ENCODE measurements at places on chromosomes 13 and 19.

- no peak for DNase-seq
Measured at GRCh38 chr13:104980586-104980985, 1554.9 kb downstream of the EFNB2 start.

- no peak for DNase-seq
Measured at GRCh38 chr13:110915874-110916206, 971 bp upstream of the ANKRD10 start.

DNA sequence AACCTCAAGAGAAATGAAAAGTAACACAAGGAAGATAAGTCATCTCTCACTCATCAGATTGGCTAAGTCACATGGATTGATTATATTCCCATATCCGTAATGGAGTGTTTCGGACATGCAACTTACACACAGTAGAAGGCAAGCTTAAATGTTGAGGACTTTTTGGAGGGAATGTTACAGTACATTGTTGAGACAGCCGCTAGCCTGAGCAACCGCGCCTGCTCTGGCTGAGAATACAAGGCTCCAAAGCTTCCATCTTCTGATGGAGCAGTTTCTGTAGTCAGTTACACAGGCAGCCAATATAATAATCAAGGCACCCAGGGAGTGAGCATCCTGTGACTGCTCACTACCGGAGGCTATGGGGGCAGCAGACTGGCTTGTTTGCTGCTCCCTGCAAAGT is 1.0 kb upstream of the CRYL1 start:
- no peak for DNase-seq

- DNase-seq = no peak
Measured at GRCh38 chr19:52987221-52987620, 24.5 kb upstream of the ZNF816 start.

GRCh38 chr13:28475916-28476725 is 18.8 kb downstream of the FLT1 start:
- no peak for DNase-seq

DNA sequence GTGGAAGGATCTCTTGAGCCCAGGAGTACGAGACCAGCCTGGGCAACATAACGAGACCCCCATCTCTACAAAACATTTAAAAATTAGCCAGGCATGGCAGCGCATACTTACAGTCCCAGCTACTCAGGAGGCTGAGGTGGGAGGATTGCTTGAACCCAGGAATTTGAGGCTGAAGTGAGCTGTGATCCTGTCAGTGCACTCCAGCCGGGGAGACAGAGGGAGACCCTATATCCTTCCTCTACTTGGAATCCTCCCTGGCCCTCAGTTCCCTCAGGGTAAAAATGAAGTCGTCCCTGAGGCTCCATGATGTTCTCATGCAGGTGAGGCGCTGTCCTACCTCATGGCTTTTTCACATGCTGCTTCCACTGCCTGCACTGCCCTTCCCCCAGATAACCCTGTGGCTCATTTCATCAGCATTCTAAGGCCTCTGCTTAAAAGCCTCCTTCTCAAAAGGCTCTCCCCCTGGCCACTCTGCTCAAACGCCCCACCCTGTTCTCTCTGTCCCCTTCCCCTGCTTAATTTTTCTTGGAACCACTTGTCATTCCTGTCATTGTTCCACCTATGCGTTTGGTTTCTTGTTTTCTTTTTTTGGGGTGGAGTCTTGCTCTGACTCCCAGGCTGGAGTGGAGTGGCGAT is 19.2 kb downstream of the DNM2 start:
- no peak for DNase-seq

GRCh38 chr13:34044041-34044440 is 226.1 kb downstream of the RFC3 start:
- DNase-seq = no peak

DNA sequence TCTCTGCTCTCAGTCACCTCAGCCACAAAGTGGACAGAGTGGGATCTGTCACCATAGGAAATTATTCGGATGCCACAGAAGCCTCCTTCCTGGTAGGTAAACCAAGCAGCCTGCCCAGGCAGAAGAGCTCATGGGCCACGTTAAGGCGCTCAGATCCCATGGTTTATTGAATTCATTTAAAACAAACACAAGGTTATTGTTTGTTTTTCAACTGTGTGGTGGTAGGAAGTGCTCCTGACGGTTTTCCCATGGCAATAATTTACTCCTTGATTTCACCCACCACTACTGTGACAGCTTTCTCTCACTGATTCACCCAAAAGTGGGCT is 14.4 kb downstream of the BCAM start:
- no peak for DNase-seq

DNA sequence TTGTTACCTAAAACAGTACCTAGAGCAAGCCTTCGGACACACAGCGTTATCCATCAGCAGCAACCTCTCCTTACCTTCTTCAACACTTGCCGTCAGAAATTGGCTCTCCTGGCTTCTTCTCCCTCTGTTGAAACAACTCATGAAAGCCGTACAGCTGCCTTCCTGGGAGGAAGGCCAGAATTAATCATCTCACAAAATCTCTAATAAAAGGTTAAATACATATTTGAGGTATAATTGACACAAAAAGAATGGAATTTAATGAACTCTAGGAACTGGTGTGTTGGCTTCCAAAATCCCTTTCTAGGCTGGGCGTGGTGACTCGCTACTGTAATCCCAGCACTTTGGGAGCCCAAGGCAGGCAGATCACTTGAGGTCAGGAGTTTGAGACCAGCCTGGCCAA is 37.3 kb upstream of the GTF2F2 start:
- DNase-seq = no peak

GRCh38 chr13:90623318-90624011 is 724.0 kb upstream of the MIR17HG start:
- no peak for DNase-seq

GRCh38 chr19:2381148-2381820 is 21.2 kb downstream of the TMPRSS9 start:
- no peak for DNase-seq

- no peak for DNase-seq
Measured at GRCh38 chr13:20824762-20825476, 51.2 kb upstream of the EEF1AKMT1 start.

- DNase-seq = no peak
Measured at GRCh38 chr19:43784981-43785808, 4.4 kb upstream of the KCNN4 start.

DNA sequence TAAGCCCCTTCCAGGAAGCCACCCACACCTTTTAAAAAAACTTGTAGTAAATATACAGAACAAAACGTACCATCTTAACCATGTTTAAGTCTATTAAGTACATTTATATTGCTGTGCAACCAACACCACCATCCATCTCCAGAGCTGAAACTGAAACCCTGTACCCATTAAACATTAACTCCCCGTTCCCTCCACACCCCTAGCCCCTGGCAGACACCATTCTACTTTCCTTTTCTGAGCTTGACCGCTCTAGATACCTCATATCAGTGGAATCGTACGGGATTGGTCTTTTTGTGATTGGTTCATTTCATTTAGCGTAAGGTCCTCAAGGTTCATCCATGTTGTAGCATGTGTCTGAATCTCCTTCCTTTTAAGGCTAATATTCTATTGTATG is 13.0 kb upstream of the SPATA13 start:
- no peak for DNase-seq

- no peak for DNase-seq
Measured at GRCh38 chr19:14821937-14822336, 13.0 kb downstream of the OR7A5 start.

DNA sequence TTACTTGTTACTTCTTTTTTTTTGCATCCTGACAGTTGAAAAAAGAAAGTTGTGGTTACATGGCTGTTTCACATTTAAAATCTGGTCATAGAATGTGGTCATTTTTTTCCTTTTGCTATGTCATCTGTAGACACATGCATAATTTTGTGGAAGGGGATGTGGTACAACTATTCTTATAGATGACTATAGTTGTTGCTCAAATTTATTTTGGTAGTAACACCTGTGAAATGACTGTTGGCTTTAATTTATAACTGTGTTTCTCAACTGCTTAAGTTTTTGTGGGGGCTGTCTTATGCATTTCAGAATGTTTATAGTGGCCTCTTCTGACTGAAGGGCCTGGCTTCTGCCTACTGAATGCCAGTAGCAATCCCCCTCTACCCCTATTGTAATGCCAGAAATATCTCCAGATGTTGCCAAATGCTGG is 130.5 kb downstream of the PAN3 start:
- DNase-seq = no peak

GRCh38 chr13:31987535-31988170 is 43.9 kb upstream of the FRY start:
- DNase-seq = no peak

GRCh38 chr19:7348587-7349230 is at the start of gene ARHGEF18:
Gene ARHGEF18, plus strand, starts transcription at chr19:7348937. Its CDS starts 13,954 bp downstream, at chr19:7362891.
- no peak for DNase-seq

DNA sequence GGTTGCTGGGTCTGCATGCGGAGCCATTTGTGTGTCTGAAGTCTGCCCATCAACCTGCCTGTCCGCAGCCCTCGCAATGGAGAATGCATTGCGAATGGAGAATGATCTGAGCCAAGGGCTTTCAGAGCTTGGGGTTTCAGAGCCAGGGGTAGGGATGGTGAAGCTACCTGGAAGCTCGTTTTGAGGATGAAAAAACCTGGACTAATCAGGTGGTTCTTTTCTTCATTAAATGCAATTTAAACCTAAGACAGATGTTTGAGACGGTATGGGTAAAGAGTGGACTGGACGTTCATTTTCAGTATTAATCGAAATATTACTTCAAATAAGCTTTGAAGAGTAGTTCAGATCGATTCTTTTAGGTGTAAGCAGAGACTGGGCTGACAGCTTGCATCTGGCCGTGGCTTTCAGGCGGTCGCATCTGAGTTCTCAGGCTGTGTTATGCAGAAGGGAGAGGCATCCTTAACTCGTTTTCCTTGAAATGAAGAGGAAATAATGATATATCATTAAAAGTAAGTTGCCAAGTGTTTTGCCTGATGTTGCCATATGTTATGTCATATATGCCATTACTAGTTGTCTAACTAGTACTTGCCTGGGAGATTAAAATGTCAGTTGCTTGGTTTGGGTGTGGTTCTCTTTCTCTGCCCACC is 801 bp downstream of the MCF2L start:
- no peak for DNase-seq

- no peak for DNase-seq
Measured at GRCh38 chr13:43356567-43356966, 333.2 kb downstream of the DNAJC15 start.

DNA sequence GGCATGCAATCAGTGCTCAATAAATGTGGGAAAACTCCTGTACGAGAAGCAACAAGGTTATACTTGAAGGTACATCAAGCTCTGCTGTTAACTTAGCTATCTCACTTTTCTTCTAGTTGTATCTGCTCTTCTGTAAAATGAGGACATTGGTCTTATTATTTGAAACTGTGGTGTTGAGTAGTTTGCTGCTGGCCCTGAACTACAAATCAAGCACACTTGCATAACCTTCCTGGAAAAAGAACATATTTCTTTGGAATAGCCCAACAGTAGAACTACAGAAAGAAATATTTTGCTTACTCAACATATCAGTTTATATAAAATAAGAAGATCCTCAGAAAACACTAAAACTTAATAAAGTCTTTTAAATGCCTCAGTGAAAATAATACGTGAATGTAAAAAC is 203.0 kb downstream of the KCTD12 start:
- no peak for DNase-seq

GRCh38 chr19:39212375-39212742 is 8.3 kb upstream of the SYCN start:
- DNase-seq = peak; percentile 43

- no peak for DNase-seq
Measured at GRCh38 chr19:42548552-42548951, 20.3 kb upstream of the CEACAM1 start.

- peak; percentile 91 for DNase-seq
Measured at GRCh38 chr19:13839130-13839937, 37.6 kb upstream of the NANOS3 start.

DNA sequence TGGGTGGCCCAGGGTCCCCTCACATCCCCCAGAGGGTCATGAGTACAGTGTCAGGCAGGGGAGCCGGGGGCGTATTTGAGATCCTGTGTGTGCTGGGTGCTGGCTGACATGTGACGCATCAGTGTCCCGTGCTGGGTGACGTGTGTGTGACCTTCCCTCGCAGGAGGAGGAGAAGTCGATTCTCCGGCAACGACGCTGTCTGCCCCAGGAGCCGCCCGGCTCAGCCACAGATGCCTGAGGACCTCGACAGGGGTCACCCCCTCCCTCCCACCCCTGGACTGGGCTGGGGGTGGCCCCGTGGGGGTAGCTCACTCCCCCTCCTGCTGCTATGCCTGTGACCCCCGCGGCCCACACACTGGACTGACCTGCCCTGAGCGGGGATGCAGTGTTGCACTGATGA is 25.8 kb downstream of the PNPLA6 start:
- DNase-seq = no peak

DNA sequence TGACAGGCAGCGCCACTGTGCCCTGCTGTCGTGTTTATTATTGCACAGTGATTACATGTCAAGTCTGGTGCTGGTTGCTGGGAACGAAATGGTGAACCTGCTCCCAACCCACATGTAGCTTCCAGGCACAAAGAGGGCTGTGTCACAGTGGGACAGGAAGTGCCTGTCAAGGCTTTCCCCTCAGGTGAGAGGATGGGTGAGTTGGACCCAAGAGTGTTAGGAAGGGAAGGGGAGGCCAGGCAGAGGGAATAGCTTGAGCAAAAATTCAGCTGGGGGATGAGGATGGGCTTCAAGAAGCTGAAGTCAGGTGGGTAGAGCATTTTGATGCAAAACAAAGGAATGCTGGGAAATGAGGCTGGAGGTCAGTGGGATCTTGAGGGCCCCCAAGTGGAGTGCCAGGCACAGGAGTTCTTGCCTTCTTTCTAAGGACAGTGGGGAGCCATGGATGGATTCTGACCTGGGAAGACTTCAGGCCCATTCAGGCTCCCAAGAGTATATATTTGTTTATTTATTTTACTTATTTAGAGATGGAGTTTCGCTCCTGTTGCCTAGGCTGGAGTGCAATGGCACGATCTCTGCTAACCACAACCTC is 8.5 kb upstream of the QTRT1 start:
- DNase-seq = no peak

DNA sequence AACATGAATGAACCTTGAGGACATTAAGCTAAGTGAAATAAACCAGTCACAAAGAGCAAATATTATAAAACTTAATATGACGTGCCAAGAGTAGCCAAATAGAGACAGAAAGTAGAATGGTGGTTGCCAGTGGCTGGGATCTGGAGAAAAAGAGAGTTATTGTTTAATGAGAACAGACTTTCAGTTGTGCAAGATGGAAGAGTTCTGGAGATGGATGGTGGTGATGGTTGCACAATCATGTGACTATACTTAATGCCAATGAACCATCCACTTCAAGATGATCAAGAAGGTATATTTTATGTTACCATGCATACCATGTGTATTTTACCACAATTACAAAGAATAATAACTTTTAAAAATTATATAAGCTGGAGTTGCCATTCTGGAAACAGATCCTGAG is 65.7 kb upstream of the MTIF3 start:
- no peak for DNase-seq
